ENCODE measurements at places on chromosomes 3 and 15.

GRCh38 chr15:79738143-79738542 lies 158.7 kb downstream of the MTHFS start:
- no peak for DNase-seq

- DNase-seq = no peak
These were observed 118.5 kb downstream of the TLE3 start for GRCh38 chr15:69979262-69979661.

DNA sequence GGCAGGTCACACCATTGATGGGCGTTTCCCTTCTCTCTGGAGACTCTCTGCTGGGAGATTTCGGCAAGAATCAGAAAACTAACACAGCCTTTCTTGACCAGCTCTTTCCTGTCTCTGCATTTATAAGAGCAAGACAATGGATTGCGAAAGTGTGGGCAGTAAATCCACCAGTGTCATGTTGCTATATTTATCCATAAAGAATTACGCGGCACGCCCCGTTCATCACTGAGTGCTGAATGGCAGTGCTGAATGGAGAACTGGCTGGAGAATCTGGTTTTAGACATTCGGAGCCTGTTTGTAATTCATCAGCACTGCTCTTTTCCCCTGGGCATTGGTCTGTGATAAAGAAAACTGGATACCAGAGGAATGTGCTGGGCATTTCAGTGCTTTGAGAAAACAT lies 2.0 kb upstream of the CEMIP start:
- no peak for DNase-seq

GRCh38 chr3:170792471-170792870 lies 77.5 kb downstream of the RPL22L1 start:
- no peak for DNase-seq

- no peak for DNase-seq
These were observed 3.7 kb upstream of the MYL3 start for GRCh38 chr3:46866720-46867549.

DNA sequence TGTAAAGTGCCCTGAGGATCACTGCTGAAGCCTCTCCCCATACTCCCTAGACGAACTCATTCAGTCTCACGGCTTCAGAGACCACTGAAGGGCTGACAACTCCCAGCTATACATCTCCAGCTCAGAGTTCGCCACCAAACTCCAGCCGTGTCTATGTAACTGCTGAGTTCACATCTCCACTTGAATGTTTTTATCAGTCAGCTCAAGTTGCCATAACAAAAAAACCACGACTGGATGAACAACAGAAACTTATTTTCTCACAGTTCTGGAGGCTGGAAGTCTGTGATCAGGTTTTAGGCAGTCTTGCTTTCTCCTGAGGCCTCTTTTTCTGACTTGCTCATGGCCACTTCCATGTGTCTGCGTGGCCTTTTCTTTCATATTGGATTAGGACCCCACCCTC lies 223.0 kb upstream of the LRRFIP2 start:
- DNase-seq = no peak

- DNase-seq = no peak
These were observed 21.6 kb upstream of the SLC25A36 start for GRCh38 chr3:140920029-140920428.

GRCh38 chr3:30694148-30694547 lies 87.7 kb downstream of the TGFBR2 start:
- DNase-seq = no peak

DNA sequence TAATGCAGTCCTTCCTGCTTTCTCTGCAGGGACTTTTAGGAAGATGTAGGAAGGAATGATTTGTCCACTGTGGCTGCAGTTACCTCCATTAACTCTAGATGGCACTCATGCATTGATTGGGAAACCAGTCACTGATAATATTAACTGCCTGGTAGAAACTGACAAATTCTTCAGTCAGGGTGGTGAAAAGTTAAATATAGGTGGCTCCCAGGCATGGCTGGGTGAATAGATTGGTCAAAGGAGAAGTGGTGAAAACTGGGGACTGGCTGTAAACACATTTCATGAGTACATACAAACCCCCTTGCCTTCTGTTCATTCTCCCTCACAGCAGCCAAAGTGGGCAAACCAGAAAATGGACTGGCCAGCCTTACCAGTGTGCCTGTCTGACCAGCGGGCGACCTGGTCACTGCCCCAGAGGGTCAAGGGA lies 333.4 kb downstream of the THSD4 start:
- no peak for DNase-seq

GRCh38 chr3:58281069-58281468 lies 25.0 kb upstream of the RPP14 start:
- DNase-seq = no peak

DNA sequence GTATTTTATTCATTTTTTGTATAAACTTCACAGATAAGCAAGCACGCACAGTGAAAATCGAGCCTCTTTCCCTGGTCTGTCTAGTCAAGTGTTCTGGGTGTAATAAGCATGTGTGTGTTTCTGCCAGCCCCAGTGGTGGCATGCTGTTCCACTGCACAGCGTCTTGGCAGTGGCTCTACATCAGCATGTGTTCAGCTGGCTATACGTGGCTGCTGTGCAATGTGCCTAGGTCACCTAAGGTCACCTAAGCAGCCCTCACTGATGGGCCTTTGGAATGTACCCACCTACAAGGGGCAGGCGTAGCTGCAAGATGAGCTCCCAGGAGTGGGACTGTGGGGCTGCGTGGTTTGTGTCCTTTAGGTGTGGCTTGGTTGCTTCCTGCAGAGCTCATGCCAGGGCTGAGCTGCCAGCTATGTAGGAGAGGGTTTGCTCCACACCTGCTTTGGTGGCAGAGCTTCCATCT lies 4.9 kb downstream of the LIMD1 start:
- no peak for DNase-seq

GRCh38 chr3:46927718-46928073 lies 48.8 kb downstream of the CCDC12 start:
- no peak for DNase-seq

- DNase-seq = no peak
These were observed 163.8 kb downstream of the ZIC1 start for GRCh38 chr3:147572970-147573340.

- no peak for DNase-seq
These were observed 376.1 kb upstream of the CFAP20DC start for GRCh38 chr3:59425942-59426341.
